ENCODE measurements at places on chromosomes 4 and X.

- peak; percentile 42 for DNase-seq
These were observed 114.5 kb upstream of the PCDH7 start for GRCh38 chr4:30605616-30606190.

DNA sequence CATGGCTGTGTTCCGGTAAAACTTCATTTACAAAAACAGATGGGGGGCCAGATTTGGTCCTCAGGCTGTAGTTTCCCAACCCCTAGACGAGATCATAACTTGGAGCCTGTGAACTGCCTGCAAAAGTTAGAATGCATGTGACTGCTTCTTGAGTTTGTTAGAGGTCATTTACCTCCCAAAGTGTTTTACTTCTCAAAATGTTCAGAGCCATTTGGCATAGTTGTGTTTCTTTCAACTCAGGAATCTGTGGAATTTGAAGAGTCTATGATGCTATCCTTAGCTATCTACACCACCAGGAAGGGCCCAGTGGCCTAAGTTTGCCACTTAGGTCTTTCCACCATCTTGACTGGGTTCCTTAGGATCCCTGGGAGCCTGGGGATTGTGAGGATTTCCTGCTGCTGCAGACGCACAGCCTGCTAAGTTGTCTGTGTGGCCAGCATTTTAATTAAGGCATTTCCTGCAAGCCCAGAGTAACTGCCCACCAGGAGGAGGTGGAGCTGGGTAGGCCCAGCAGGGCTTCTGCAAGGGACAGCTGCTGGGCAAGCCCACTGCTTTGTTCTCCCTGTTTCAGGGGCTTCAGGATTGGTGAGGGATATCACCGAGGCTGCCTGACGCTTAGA, 53.1 kb downstream of the CCNI start:
- no peak for DNase-seq

DNA sequence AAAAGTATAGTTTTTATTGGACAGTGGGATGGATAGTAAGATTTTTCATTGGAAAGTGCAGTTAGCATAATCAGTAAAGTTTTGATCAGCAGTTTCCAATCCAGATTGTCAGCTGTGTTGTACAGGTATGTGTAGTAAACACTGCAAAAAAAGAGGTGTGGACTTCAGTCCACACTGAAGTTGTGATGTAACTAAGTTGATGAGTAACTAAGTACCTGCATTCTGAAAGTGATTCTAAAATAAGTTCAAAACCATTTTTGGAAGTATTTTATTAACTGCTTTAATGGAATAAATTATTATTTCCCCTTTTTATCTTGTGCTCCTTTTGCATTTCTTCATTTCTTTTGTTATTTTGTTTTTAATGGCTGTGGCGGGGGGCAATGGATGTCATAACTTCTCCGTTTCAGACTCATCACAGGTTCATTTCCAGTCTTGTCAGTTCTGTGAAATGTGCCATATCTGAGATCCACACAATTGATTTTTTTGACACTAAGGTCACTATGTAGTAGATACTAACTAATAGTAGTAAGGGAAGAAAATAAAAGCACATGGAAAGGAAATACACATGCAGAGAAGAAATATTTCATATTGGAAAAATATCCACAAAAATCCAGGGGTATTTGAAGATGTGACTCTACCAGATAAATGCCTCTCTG, 247.5 kb downstream of the GABRG1 start:
- no peak for DNase-seq

DNA sequence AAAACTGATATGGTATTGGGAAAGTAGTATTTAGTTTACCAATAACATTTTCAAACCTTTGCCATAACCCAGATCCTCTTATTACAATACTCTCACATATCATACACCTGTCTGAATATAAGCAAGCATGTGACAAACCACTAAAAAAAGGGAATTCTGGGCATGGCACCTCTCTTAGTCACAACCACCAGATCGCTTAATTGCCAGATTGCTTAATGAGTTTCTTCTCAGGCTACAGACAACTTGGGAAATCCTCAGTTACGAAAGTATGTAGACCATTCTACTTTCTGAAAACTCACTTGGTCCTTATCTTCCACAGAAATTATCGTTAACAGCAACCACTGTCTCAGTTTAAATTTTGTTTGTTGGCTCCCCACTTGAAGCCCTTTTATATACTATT, 2.1 kb downstream of the NAF1 start:
- no peak for DNase-seq

GRCh38 chr4:168565130-168565529, 68.3 kb downstream of the PALLD start:
- no peak for DNase-seq

- DNase-seq = no peak
These were observed 10.0 kb upstream of the RGN start for GRCh38 chrX:47068214-47068613.

DNA sequence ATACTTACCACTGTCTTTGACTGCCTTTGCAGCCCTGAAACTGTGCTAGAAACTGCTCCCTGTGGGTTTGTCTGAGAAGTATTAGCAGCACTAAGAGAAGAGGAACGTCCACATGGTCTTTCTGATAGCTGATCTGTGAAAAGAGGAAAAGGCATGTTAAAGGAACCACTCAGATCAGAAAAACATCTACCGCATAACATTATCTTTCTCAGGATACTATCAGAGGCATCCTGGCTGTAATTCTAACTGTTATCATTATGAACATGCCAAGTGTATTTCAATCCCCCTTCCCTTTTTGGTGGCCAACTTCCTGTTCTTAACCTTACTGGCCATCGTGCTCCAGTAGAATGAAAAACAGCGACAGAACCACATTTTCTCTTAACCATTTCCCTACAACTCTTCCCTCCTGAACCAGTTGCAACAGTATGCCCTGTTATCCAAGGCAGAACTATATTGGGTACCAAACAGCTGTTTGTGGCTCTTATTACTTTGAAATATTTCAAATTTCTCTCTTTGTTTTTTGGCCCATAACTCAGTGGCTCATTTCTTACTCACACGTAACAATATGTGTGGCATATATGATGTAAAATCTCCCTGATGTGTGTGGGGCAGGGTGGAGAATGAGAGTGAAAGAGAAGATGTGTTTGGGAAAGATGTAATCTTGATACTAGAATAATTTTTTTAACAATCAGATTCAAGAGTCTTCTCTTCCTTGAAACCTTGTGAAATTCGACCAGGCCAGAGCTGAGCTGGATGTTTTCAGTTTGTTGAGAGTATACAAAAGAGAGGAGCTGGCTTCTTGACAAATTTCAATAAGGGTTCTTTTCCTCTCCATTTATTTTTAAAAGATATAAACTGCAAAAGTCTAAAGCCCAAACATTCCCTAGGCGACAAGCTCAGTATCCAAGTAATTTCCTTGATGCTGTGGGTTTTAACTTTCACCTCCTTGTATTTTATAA, 35.2 kb downstream of the ARHGEF6 start:
- no peak for DNase-seq

DNA sequence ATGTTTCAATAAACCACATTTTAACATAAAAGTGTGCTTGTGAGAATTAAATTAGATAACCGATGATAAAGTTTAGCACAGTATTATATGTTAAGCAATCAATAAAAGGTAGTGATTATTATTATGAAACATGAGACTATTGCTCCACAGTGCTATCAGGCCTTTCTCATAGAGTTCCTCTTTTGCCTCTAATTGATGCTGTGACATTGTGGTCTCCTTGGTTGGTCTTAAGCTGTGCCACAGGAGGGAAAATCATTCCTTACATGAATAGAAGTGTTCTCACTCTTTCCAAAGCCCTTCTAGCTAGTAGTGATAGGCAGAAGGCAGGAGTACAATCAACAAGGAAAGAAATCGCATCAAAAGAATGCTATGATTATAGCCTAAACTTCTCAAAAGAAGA, 9.2 kb upstream of the PDHA2 start:
- DNase-seq = no peak

DNA sequence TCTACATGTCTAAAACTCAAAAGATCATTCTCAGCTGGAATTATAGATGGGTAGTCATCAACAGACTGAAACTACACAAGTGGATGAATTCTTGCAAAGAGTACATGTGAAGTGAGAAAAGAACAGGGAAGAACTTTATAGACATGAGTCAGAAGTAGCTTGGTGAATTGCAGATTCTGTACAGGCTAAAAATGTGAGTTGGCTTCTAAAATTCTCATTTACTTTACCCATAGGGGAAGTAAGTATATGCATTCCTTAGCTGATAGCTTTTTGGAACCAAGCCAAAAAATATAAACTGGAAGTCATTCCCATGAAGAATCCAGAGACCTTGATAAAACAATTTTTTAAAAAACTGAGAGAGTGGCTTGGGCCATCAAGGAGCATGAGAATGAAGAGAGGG, 584.2 kb upstream of the FTHL17 start:
- no peak for DNase-seq

GRCh38 chr4:48141048-48141447, 7.0 kb upstream of the TXK start:
- peak; percentile 77 for DNase-seq

DNA sequence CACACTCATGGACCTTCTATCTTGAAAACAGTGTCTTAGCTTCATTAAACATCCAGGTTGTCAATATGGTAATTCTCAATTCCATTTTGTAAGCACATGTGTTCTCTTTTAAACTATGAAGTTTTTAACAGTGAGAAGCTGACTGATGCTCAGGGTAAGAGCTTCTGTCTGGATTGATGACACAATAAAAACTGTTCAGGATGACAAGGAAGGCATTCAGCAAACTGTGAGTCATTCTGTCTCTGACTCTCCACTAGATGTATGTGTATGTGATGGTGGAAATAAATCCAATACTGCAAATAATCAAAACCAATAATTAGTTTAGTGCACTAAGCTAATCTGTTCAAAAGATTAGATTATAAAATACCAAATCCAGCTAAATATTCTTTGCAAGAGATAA, 115.3 kb upstream of the ARX start:
- peak; percentile 24 for DNase-seq

- DNase-seq = no peak
These were observed 60.7 kb upstream of the PAK3 start for GRCh38 chrX:111035256-111035655.

- peak; percentile 67 for DNase-seq
These were observed 37.8 kb downstream of the CLCN3 start for GRCh38 chr4:169658196-169658595.
